Eye (tissue), 1 donor: ENCODE measurements at places on chromosomes 11 and 22.

DNA sequence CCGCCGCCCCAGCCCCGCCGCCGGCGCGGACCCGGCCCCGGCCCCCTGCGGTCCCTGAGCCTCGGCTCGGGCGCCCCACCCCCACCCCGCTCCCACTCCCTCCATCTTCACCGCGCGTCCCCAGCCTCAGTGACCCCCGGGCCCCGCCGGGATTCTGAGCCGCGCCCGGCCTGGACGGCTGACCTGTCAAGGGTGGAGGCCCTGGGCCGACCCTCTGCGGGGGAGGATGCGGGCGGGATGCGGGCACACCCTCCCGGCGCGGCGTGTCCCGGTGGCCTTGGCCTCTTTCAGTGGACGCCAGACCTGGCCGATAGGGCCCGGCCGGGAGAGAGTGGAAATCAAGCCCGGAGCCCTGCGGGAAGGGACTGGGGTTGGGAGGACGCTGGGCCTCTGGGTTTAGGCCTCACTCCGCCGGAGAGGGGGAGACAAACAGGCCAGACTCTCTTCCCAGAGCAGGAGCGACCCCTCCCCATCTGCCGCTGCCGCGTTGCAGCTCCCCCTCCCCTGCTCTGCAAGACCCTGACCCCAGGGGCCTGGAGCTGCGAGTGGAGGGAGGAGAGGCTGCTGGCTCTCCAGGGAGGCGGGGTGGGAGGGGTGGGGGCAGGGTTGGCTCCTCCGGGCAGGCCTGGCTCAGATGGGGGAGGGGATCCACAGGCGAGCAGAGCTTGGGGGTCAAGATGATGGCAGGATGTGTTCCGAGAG is 525 bp downstream of the MAPK8IP2 start:
- DNase-seq = peak; percentile 64

- peak; percentile 77 for DNase-seq
Observed at GRCh38 chr22:45008186-45008681, 1.6 kb downstream of the PHF21B start.

DNA sequence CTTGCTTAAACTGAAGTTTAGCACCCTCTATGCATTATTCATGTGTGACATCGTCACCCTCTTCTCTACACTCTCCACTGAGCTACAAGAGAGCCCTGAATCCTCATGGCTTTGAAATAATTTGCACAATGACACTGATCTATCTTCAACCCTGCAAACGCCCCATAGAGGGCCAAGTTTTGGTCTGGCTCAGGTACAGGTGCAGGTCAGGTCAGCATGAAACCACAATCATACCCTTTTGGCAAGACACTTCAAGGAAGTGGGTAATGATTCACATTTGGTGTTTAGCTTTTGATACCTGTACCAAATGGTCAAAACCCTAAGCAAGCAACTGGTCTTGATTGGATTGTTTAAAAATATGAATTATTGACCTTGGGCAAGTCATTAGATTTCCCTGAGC is 122.2 kb upstream of the CADM1 start:
- DNase-seq = no peak

DNA sequence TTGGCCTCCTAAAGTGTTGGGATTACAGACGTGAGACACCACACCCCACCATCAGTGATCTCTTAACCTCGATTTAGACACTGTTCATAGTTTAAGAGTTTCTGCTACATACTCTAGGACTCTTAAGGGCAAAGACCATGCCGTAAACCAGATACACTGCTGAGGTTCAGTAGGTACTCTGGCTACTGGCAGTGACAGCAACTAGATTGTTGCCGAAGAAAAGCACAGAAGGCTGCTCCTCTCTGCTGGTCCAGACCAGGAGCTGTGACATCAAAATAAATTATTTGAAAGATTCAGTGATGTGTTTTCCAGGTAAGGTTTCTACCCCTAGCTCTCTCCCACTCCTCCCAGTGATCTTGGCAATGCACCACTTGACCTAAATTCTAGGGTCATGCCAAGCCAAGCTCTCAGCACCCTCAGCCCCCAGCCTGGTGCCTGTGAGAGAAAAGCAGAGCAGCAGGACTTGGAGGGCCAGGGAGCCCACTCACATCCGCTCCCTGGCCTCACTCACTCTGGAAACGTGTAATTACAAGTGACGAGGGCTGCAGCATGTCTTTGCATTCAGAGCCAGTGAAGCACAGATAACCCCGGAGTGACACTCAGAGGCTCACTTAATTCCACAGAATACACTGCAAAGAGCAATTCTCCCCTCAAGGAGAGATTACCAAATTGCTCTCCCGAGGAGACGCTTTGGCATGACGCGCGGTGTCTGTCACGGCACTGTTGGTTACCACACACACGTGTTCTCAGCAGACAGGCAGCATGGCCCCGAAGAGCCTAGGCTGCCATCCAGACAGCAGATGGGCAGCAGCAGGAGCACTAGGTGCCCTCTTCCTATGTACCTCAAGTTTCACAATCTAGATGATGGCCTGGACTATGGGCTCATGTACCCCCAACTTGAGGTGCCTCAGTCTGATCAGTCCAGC is 96.9 kb upstream of the PITPNB start:
- DNase-seq = peak; percentile 93

DNA sequence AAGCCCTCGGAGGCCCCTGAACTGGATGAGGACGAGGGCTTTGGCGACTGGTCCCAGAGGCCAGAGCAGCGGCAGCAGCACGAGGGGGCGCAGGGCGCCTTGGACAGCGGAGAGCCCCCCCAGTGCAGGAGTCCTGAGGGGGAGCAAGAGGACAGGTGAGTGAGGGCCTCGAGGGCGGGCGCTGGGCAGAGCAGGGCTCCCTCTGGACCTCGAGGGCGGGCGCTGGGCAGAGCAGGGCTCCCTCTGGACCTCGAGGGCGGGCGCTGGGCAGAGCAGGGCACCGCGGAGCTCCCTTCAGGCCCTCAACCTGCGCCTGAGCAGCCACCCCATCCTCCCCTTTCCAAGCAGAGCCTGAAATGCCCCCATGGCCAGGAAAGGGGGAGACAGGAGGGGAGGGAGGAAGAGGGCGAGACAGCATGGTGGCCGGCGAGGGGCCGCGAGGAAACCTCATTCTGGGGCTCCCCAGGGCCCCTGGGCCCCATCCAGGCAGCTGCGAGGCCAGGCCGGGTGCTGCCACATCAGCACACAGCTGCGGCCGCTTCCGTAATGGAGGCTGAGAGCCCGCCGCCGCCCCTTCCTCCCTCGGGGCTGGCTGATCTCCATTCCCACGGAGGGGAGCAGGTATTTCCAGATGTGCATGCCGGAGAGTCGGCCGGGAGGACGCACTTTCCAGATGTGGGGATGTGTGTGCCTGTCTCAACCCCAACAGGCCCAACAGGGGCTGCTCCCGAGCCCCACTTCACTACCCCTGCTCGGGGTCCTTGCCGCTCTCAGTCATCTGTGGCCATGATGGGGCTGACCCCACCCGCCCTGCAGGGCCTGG is 10.0 kb downstream of the PRR33 start:
- peak; percentile 78 for DNase-seq

GRCh38 chr11:129593098-129593497 is 217.4 kb downstream of the BARX2 start:
- DNase-seq = peak; percentile 45

GRCh38 chr11:125745979-125746378 is at the start of gene PATE1:
TSS of gene PATE1 (plus strand) at chr11:125746279. CDS start at chr11:125746305, 26 bp downstream.
- no peak for DNase-seq
